ENCODE measurements at places on chromosomes 3 and 15.
A peak's percentile ranks its signal among the peaks of the same experiment; 100 is the strongest.

GRCh38 chr15:96358001-96358801 is 27.7 kb downstream of the NR2F2 start:
- DNase-seq = no peak
- no peaks in the 10 kb centered on the region for H3K36me3 ChIP-seq
- no peak overlapping the region for H3K27ac ChIP-seq
- H3K4me3 ChIP-seq = peak overlapping the region; percentile 75
- peaks cover 31% of the 10 kb centered on the region for H3K4me1 ChIP-seq
- H3K27me3 ChIP-seq = peaks cover 61% of the 10 kb centered on the region

- H3K27ac ChIP-seq = no peak overlapping the region
- H3K36me3 ChIP-seq = peaks cover 9% of the 10 kb centered on the region
- no peak for DNase-seq
- peaks cover 15% of the 10 kb centered on the region for H3K4me1 ChIP-seq
These were observed 8.5 kb downstream of the MINDY2 start for GRCh38 chr15:58779554-58779953.

DNA sequence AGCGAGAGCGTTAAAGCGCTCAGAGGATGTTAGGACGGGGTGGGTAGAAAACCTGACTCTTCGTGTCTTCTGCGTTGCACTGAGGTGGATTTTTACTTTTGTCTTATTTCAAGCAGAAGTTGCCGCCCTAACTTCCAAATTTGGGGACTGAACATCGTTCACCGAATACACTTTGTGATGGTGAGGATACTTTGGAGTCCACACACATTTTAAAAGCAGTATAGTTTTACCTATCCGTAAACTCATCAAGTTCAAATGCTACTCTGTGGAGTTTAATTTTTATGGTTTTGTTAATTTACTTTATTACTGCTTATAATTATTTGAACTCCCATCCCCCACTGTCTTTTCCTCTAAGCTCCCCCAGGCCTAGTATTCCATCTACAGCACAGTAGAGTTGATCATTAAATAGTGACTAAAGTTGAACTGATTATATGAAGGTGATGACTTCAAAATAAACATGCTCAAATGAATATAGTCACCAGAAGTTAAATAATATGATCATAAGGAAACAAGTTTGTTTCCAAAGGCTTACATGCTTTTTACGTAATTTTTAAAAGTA is 617 bp upstream of the EOGT start:
- no peak for DNase-seq
- H3K27me3 ChIP-seq = no peaks in the 10 kb centered on the region
- peak overlapping the region; percentile 85 for H3K27ac ChIP-seq

- peaks cover 32% of the 10 kb centered on the region for H3K36me3 ChIP-seq
- no peaks in the 10 kb centered on the region for H3K27me3 ChIP-seq
- H3K4me3 ChIP-seq = peak overlapping the region; percentile 76
These were observed 959 bp upstream of the RASA2 start for GRCh38 chr3:141485641-141486495.

DNA sequence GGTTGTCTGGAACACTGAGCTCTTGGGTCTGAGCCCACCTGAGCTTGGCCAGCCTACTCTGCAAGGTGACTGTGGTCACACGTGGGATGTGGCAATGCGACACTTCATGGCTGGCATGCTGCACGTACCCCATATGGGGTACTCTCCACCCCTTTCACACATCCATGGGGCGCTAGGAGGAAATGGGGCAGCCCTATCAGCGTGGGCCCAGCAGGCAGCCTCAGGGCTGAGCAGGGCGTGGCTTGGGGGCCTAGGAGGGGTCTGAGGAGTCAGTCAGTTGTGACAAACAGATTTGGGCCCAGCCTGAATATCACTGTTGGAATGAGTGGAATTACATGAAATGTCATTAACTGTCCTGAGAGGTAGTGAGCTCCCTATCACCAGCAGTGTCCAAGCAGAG is 82.3 kb upstream of the LINGO1 start:
- no peak for DNase-seq
- no peak overlapping the region for H3K27ac ChIP-seq
- peaks cover 18% of the 10 kb centered on the region for H3K27me3 ChIP-seq
- no peaks in the 10 kb centered on the region for H3K4me1 ChIP-seq
- no peaks in the 10 kb centered on the region for H3K36me3 ChIP-seq

- H3K4me3 ChIP-seq = no peak overlapping the region
- DNase-seq = no peak
- H3K27me3 ChIP-seq = peaks cover 2% of the 10 kb centered on the region
- no peak overlapping the region for H3K27ac ChIP-seq
These were observed 141.7 kb downstream of the OSBPL10 start for GRCh38 chr3:31839144-31839917.

- DNase-seq = peak; percentile 28
- H3K36me3 ChIP-seq = no peaks in the 10 kb centered on the region
- peaks cover 3% of the 10 kb centered on the region for H3K27me3 ChIP-seq
- no peak overlapping the region for H3K27ac ChIP-seq
These were observed 67.9 kb upstream of the HEG1 start for GRCh38 chr3:125123451-125124305.

DNA sequence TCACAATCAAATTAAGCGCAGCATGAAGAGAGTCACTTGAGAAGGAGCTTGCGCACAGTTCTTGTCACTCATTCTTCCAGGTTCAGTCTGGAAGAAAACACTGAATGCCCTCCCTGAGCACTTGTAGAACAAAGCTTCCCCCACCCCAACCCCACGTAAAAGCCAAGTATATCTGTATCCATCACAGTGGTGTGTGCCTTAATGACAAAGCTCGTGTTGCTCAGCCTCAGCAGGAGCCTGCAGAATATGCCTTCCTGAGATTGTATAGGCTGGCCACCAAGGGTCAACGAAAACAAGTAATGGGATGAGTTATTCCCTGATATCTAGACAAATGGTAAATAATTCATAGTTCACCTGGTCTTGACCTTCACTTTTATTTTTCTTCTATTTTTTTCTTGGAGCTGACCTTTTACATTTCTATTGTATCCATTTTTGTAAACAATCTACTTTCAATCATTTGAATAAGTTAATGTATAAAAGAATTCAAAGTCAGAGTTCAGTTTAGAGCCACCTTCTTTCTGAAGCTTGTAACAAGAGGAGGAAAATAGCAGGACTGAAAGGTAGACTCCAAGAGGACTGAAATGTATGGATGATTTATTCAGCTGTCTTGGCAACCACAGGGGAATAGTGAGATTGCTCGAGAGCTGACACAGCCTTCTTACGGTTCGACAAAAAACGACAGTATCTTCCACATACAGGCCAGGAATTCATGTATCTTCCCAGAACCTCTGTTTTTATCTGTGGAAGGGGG is 405.5 kb upstream of the TPM1 start:
- no peaks in the 10 kb centered on the region for H3K4me1 ChIP-seq
- peaks cover 10% of the 10 kb centered on the region for H3K27me3 ChIP-seq
- DNase-seq = no peak
- no peak overlapping the region for H3K27ac ChIP-seq
- no peaks in the 10 kb centered on the region for H3K36me3 ChIP-seq
- no peak overlapping the region for H3K4me3 ChIP-seq

- H3K27ac ChIP-seq = no peak overlapping the region
- H3K4me3 ChIP-seq = no peak overlapping the region
- no peaks in the 10 kb centered on the region for H3K27me3 ChIP-seq
- peaks cover 21% of the 10 kb centered on the region for H3K4me1 ChIP-seq
These were observed 28.9 kb upstream of the RASGRP1 start for GRCh38 chr15:38593524-38593923.

- H3K4me1 ChIP-seq = peaks cover 43% of the 10 kb centered on the region
- no peaks in the 10 kb centered on the region for H3K27me3 ChIP-seq
- H3K4me3 ChIP-seq = peak overlapping the region; percentile 81
- DNase-seq = no peak
These were observed 112.4 kb upstream of the BHLHE40 start for GRCh38 chr3:4866866-4867265.

DNA sequence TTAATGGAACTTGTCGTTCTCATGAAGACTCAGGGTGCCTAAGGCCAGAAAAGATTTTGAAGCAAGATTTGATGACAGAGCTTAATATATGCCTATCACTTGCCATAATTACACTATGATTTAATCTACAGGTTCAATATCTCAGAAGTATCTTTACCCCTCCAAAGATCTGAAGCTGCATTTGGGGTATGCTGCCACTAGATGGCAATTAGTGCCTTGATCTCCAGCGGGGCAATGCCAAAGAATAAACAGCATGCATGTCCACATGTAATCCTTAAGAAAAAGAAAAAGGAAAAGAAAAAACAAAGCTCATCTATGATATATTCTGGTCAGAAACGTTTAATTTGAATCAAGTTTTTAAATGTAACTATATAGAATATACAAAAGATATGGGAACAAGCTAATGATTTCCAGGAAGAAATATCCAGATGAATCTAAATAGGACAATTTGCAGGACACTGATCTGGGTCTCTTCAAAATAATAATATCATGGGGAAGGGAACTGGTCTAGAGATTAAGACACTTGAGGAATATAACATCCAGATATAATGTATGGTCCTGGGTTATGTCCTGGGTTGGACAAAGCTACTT is 55.0 kb upstream of the SOX14 start:
- H3K36me3 ChIP-seq = no peaks in the 10 kb centered on the region
- no peaks in the 10 kb centered on the region for H3K4me1 ChIP-seq
- no peak overlapping the region for H3K27ac ChIP-seq

GRCh38 chr3:37475435-37475834 is 301.1 kb upstream of the LRRFIP2 start:
- H3K27ac ChIP-seq = no peak overlapping the region
- no peaks in the 10 kb centered on the region for H3K36me3 ChIP-seq
- no peak overlapping the region for H3K4me3 ChIP-seq
- DNase-seq = no peak

DNA sequence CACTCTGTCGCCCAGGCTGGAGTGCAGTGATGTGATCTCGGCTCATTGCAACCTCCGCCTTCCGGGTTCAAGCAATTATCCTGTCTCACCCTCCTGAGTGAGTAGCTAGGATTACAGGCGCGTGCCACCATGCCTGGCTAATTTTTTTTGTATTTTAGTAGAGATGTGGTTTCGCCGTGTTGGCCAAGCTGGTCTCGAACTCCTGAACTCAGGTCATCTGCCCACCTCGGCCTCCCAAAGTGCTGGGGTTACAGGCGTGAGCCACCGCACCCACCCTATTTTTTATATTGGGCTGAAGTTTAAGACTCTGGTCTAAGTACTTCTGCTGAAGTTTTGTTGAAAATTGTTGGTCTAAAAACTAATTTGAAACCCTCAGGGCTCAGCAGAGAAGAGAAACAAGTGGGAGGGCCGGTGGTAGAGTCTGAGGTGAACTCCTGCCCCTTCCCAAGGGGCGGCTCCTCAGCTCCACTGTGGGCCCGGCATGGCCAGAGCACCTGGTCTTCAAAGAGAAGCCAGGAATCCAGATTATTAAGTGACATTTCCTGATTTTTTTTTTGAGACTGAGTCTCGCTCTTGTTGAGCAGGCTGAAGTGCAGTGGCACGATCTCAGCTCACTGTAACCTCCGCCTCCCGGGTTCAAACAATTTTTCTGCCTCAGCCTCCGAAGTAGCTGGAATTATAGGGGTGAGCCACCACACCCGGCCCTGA is 4.0 kb downstream of the HDAC11 start:
- no peak overlapping the region for H3K27ac ChIP-seq
- H3K4me3 ChIP-seq = no peak overlapping the region
- peaks cover 27% of the 10 kb centered on the region for H3K4me1 ChIP-seq
- no peaks in the 10 kb centered on the region for H3K27me3 ChIP-seq

DNA sequence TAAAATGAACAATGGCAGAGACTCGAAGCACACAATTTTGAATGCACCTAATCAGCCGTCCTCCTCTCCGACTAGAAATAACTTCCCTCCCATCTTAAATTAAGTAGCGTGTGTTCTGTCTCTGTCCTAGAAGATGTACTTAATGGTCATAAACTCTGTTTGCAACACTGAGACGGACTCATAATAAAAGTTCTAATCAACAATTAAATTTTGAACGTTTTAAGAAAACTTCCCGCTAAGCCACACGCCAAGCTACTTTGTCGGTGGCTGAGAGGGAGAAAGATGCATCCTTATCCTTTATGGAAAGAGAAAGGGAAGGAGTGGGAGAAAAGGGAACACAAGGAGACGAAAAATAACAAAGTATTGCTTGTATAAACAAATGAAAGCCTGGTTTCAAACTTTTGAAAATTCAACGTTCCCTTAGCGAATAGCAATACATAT is 989 bp downstream of the GNB4 start:
- peaks cover 84% of the 10 kb centered on the region for H3K27me3 ChIP-seq
- peak overlapping the region; percentile 69 for H3K4me3 ChIP-seq
- no peak for DNase-seq

DNA sequence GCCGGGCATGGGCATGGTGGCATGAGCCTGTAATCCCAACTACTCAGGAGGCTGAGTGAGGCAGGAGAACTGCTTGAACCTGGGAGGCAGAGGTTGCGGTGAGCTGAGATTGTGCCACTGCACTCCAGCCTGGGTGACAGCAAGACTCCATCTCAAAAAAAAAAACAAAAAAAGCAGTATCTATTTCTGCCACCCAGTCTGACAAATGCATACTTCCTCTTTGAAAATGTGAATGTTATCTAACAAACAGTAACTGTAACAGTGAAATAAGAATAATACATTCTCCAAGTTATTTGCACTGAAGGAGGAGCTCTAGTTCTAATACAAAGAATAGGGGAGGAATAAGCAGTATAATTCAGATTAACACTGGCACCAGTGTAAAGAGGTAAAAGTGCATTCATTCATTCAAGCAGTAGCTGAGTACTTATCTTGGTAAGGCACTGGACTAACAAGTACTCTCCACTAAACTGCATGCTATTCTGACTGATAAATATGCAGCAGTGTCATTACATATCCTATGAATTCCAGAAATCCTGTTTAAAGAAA is 12.9 kb downstream of the VPS13C start:
- peak overlapping the region; percentile 50 for H3K27ac ChIP-seq
- no peaks in the 10 kb centered on the region for H3K27me3 ChIP-seq
- H3K36me3 ChIP-seq = peaks cover 12% of the 10 kb centered on the region
- peaks cover 34% of the 10 kb centered on the region for H3K4me1 ChIP-seq
- H3K4me3 ChIP-seq = no peak overlapping the region
- no peak for DNase-seq

- DNase-seq = no peak
- H3K27me3 ChIP-seq = peaks cover 82% of the 10 kb centered on the region
- H3K4me3 ChIP-seq = no peak overlapping the region
- no peak overlapping the region for H3K27ac ChIP-seq
- peaks cover 2% of the 10 kb centered on the region for H3K4me1 ChIP-seq
These were observed 598 bp upstream of the GJD2 start for GRCh38 chr15:34755419-34755773.

DNA sequence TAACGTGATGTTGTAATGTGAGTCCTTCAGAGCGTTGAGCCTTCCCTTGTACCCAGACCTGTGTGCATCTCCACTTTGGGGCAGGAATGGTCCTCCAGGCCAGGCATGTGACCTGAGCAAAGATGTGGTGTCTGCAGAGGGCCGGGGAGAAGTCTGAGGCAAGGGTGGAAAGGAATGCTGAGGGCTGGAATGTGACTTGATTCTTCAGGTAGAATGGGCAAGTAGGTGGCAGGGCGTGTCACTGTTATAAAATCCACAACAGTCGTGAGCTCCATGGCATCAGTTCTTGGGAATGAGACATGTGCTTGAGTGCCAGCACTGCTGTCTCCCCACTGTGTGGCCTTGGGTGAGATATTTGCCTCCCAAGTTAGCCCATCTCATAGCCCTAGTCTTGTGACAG is 24.0 kb upstream of the BSN start:
- peaks cover 31% of the 10 kb centered on the region for H3K4me1 ChIP-seq
- H3K27me3 ChIP-seq = no peaks in the 10 kb centered on the region
- DNase-seq = no peak
- H3K4me3 ChIP-seq = no peak overlapping the region
